ENCODE measurements at places on chromosomes 4 and X.

DNA sequence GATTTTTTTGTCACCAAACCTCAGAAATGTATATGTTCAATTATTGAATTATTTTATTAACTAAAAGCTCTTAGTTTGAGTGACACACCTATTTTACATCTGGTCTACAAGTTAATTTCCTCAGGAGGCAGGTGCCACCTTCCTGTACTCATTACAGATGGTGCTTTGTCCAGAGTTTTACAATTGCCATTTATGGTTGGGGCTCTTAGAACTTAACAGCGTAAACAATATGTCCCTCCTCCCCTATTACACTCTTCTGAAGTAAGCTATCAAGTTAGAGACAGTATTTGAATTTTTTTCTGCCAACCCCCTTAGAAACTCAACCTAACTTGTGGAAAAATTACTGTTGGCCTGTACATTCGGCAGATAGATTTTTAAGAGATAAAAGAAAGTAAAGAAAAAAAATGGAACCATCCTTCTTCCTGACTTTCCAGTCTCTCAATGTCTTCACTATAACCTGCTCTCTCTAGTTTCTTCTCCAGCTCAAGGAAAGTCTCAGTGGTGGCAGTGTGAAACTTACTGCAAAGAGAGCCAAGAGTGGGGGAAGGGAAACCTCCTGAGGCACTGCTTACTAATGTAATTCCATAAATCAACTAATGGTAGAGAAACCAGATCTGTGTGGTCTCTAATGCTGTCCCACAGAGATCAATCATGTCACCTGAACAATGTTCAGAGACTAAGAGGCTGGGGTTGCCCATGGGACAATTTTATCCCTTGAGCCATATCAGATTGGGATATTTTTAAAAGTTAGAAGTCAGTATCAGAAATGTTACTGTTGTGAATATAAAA, 7.8 kb downstream of the CXXC4 start:
- no peak for DNase-seq

DNA sequence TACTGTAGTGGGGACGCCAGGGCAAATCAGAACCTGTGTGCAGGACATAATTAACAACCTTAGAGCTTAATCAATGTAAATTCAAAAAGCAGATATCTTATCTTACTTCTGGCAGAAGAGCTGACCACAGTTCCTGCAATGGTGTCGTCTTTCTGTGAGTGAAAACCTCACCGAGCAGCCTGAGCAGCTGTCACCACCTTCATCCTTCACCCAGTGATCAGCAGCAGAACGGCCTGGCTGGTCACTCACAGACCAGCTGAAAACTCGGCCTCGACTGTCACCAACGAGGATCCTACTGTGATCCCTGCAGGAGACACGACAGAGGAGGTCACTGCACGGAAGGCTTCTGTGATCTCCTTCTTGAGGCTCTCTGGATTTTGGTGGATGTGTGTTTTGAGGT, 94.2 kb downstream of the CDS1 start:
- no peak for DNase-seq

- DNase-seq, result peak; percentile 28
These were observed 420 bp downstream of the TSC22D3 start for GRCh38 chrX:107775000-107775733.

- DNase-seq, result no peak
These were observed 789.2 kb upstream of the INTU start for GRCh38 chr4:126843492-126844067.

GRCh38 chrX:19096586-19096985, 25.7 kb downstream of the ADGRG2 start:
- DNase-seq, result no peak

GRCh38 chr4:81988178-81988577, 385.6 kb downstream of the HNRNPD start:
- DNase-seq, result no peak

DNA sequence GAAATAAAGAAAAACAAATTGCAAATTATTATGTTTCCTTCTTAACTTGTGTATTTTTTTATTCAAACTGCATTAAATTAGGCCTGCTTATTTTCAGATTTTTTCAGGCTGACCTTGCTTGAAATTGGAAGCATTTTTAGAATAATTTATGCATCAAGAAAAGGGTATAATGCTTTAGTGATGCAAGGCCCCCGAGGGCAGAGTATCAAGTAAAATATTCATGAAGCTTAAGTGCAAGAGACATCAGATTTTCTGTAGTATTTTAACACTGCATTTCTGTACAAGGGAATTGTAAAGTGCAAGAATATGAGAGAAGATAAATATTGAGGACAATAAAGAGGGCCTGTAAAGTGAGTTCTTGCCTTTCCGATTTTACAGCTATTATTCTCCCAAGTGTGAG, 485.8 kb upstream of the ATOH1 start:
- DNase-seq, result no peak

All from CD4-positive, alpha-beta T cell treated with Interleukin-17A for 4 hours (primary cell).